ENCODE measurements at places on chromosomes 1 and 21. TPM values are rescaled to one million over a fixed set of nuclear protein-coding genes. Genes with fewer than 3 reads are reported as not detected.

DNA sequence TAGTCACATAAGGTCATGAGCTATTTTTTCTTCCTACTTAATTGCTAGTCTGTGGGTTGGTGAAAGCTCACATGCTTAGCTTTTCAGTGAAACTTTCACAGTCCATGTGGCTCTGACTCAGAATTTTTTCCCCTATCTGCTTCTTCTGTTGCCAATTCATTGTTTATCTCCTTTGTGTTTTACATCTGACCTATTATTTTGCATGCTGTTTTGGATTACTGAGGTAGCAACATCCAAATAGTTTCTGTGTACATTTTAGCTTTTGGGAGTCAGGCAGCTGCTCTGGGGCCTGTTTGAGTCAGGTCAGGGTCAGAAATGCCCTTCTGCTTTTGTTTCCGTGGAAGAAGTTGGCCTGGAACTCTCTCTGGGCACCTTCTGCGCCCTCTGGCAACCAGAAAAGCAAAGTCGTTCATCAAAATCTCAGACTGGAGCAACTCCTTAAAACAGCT, 40.0 kb downstream of the ROR1 start:
- H3K4me3 ChIP-seq, result no peak overlapping the region
- peaks cover 53% of the 10 kb centered on the region for H3K4me1 ChIP-seq
- no peak for DNase-seq
- H3K27ac ChIP-seq, result no peak overlapping the region

GSTM5 gene
- 4.8 TPM for total RNA-seq

DNA sequence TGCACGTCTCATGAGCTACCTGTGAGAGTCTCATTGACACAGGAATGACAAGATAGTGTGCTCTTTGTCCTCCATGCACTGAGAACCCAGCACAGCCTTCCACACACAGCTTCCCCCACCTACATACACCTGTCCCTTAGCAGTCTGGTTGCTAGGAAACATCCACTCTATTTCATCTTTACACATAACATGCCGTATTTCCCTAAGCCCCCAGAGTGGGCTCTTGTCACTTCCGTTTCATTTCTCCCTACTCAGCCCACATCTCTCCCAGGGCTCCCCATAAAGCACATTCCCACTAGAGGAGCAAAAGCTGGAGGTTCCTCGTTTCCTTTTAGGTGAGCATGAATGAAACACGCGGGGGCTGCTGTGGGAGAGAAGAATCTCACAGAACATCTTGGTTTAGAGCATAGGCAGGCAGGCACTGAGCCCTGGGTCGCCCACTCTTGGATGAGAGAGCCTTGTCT, 137.1 kb downstream of the ETS2 start:
- no peaks in the 10 kb centered on the region for H3K27me3 ChIP-seq
- no peak overlapping the region for H3K27ac ChIP-seq
- H3K4me3 ChIP-seq, result no peak overlapping the region
- peaks cover 9% of the 10 kb centered on the region for H3K4me1 ChIP-seq
- no peaks in the 10 kb centered on the region for H3K36me3 ChIP-seq
- no peak for DNase-seq

GRCh38 chr1:196305216-196305615, 303.0 kb downstream of the KCNT2 start:
- H3K27ac ChIP-seq, result peak overlapping the region; percentile 22
- peaks cover 31% of the 10 kb centered on the region for H3K4me1 ChIP-seq
- no peaks in the 10 kb centered on the region for H3K27me3 ChIP-seq
- no peak for DNase-seq

- H3K4me3 ChIP-seq, result no peak overlapping the region
- no peaks in the 10 kb centered on the region for H3K36me3 ChIP-seq
- H3K4me1 ChIP-seq, result peaks cover 5% of the 10 kb centered on the region
- no peaks in the 10 kb centered on the region for H3K27me3 ChIP-seq
- DNase-seq, result no peak
- H3K27ac ChIP-seq, result no peak overlapping the region
Measured at GRCh38 chr21:14531757-14532316, 14.3 kb downstream of the SAMSN1 start.

- H3K4me1 ChIP-seq, result peaks cover 38% of the 10 kb centered on the region
- peak; percentile 59 for DNase-seq
- peaks cover 40% of the 10 kb centered on the region for H3K27me3 ChIP-seq
Measured at GRCh38 chr1:47996406-47997226, 569 bp downstream of the TRABD2B start.

- H3K27me3 ChIP-seq, result peaks cover 38% of the 10 kb centered on the region
- DNase-seq, result no peak
- H3K4me3 ChIP-seq, result no peak overlapping the region
Measured at GRCh38 chr1:963746-964525, 2.3 kb upstream of the PLEKHN1 start.

All from GM23338 (cell line).